Fibroblast of mammary gland (primary cell): ENCODE measurements at places on chromosomes 7 and 10.
A peak's percentile ranks its signal among the peaks of the same experiment; 100 is the strongest.

DNA sequence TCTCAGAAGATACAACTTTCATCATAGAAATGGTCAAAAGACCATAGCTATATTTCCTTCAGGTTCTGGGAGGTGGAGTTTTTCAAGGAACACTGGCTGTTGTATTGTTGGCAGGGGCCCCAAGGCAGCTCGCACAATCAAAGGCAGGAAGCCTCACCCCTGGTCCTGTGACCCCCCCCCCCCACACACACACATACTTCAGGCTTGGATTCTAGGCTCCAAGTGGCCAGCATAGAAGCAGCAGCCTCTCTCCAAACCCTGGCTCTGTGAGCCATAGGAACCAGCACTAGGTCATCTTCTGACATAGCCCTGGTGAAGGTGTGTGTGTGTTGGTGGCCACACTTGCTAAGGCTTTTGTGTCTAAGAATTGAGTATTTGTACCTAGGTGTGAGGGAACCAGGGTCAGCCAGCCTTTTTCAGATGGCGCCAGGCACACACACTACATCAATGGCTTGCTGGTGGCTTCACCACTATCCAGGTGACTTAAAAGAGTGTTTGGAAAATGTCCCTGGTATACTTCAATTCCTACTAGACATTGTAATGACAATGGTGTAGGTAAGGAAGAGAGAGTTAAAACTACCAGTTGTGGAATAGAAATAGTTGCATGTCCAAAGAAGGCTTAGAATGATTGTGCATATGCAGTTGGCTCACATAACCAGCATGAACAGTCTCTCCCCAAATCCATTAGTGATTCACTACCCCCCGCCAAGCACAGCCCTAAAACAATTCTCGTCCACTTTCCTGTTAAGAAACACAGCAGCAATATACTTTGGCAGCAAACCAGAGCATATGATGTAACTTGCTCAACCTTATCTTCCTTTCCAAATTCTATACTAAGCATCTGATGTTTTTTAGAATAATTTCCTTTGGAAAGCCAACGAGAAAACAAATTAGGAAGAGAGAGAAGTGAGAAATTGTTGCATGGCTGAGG lies 91.3 kb downstream of the AVL9 start:
- DNase-seq: peak; percentile 97

GRCh38 chr10:79322616-79323543 lies 24.4 kb upstream of the PPIF start:
- peak; percentile 83 for DNase-seq

GRCh38 chr10:127687548-127687947 lies 49.4 kb upstream of the FOXI2 start:
- no peak for DNase-seq

- DNase-seq: no peak
These were observed 197.1 kb downstream of the ADAM12 start for GRCh38 chr10:126191192-126191591.

DNA sequence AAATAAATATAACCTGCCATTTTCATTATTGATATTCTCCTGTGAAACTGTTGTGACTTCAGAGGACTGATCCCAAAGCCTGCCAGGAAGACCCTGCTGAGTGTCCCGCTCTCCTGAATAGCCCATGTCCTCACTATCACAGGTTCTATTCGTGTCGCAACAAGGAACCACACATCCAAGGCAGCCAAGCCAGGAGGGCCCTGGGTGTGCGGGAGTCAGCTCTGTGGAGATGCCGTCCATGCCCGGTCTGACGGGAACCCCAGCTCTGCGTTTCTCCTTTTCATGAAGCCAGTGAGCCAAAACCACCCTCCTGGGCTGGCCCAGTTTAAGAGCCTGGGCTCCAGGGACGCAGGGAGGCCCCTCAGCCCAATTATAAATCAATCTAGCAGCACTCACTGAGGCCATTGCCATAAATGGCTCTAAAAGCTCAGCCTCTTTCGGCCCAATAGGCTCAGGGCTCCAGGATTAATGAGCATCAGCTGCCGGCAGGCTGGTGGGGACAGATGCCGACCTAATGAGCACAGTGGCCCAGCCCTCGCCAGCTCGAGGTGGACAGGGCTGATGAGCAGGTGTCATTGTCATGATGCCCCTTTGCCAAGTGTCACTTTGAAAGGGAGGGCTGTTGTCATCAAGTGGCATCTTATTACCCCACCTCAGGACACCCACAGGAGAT lies 177.9 kb downstream of the PLXNA4 start:
- DNase-seq: no peak

GRCh38 chr10:110574420-110574819 lies 6.9 kb downstream of the SMC3 start:
- no peak for DNase-seq

DNA sequence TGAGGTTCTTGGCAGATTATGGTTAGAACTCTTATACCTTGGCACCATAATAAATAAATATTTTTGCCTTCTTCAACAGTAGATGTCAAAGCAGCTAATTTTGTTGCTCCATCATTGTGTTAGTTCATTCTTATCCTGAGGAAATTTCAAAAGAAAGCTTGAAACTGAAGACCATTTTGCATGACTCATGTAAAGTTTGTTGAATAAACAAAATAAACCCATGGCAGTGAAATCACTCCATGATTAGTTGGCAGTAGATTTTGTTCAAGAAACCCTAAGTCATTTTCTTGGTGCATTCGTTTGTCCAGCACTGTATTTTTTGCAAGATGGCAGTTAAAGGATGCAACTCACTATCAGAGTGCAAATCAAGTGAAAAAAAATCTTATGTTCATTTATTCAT lies 91.6 kb downstream of the HECW1 start:
- peak; percentile 84 for DNase-seq

- peak; percentile 94 for DNase-seq
These were observed 230.5 kb upstream of the AUTS2 start for GRCh38 chr7:69367780-69368179.

GRCh38 chr10:4061441-4061951 lies 276.5 kb upstream of the KLF6 start:
- peak; percentile 47 for DNase-seq

DNA sequence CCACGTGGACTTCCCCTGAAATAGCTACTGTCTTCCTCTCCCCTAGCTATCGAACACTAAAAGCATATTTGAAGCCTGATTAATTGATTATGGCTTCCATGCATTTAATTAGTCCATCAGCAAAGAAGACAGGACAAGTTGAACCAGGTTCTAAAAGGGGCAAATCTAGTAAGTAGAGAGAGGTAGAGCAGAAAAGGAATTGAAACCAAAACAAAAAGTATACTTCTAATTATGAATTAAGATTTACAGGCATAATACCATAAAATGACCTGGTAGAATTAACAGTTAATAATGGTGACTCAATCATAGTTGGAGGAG lies 393 bp upstream of the DNAJC1 start:
- DNase-seq: no peak

DNA sequence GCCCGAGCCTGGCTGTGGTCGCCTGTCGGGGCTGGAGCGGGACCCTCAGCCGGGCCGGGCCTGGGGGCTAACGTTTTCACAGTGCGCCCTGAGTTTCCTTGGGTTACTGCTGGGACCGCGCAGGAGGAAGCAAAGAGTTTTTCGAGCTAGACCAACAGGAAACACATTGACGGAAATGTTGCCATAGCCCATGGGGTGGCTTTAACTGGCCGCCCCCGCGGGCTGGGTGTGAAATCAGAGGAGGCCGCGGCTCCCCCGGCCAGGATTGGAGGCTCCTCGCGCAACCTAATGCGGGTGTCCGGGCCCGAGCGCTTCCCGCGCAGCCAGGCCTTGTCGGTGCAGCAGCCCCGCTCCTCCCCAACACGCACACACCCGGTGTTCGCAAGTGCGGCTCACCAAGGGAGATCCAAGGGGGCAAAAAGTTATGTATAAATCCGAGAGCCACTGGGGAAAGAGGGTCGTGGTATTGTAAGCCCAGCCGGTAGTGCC lies 1.9 kb downstream of the HHEX start:
- DNase-seq: no peak

DNA sequence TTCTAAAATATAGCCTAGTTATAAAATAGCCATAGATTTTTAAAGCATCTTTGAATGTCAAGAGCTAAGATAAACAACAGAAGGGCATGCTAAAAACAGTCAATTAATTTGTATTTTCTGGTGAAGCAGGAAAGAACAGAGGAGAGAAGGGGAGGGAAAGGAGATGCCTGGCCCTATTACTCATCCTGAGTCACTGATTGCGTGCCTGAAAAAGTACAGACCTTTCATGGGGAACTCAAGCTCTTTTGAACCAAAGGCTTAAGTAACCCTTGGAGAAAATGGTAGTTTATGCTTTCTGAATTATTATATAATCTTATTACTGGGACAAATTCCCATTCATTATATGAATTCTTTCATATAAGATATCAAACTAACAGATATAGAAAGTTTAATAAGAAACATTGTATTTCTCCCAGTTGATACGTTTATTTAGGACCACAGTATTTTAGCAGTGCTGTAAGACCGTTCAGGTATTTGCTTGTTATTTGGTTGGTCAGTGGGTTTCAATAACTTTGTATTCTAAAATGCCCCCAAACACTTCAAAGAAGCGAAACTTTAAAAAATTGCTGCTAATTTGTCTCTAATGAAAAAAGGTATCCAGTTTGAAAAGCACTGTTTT lies 151.3 kb downstream of the HGF start:
- peak; percentile 97 for DNase-seq

GRCh38 chr7:116169060-116169459 lies 41.3 kb upstream of the TES start:
- DNase-seq: peak; percentile 59

GRCh38 chr7:24619978-24620377 lies 46.7 kb downstream of the PALS2 start:
- DNase-seq: no peak

- peak; percentile 89 for DNase-seq
These were observed 20.6 kb upstream of the WASL start for GRCh38 chr7:123769371-123769770.

GRCh38 chr10:14219411-14219810 lies 111.3 kb downstream of the FRMD4A start:
- DNase-seq: no peak

GRCh38 chr7:116630932-116631671 lies 40.9 kb upstream of the MET start:
- DNase-seq: peak; percentile 94

DNA sequence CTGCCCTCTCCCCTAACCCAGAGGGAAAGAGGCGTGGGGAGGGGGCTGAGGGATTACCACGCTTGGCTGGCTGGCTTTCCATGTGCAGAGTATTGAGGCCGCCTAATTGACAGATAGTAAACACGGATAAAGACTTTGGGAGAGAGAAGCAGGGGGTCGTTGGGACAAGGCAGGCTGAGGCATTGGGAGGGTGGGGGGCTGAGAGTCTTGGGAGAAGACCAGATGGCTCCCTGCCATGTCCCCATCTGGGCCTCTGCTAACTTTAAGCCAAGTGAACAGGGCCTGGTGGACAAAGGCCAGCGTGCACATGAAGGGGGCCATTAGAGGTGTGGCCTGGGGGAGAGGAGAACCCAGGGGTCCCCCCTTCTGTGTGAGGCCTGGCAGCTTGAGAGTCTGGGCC lies 55.4 kb upstream of the MXI1 start:
- no peak for DNase-seq

GRCh38 chr7:30755384-30756154 lies 3.6 kb downstream of the INMT start:
- DNase-seq: no peak

DNA sequence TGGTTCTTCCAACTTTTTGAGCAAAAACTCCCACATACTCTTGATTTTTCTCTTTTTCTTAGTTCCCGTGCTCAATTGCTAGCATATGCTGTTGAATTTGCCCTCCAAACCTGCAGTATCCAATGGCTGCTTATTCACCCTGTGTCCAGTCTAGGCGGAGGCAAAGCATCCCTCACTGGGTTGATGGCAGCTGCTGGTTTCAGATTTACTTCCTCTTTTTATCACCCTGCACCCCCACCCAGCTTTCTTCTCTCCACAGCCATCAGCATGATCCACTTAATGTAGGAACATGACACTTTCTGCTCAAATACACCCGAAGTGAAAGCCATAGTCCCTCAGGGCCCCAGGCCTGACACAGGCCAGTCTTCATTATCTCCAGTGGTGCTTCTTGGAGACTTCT lies 87.6 kb upstream of the ADARB2 start:
- DNase-seq: no peak

GRCh38 chr10:11116361-11116760 lies 98.7 kb downstream of the CELF2 start:
- DNase-seq: no peak

DNA sequence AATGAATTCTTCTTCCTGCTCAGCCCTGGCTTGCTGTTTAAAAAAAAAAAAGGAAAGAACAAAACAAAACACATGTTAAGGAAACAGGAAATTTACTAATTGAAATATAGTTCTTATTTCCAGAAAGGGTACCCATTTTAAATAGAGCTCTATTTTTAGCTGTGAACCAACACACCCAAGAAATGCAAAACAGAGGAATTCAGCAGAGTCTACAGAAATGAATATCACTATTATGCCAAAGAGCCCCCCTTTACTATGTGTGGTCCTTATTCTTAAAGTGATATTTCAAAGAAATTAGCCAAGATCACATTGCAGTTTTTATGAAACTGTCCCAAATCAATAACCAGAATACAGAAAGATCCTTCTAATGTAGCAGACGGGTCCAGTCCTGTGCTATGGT lies 53.7 kb downstream of the CCDC6 start:
- DNase-seq: no peak

- no peak for DNase-seq
These were observed 55.3 kb downstream of the TCAF1 start for GRCh38 chr7:143846692-143847091.

DNA sequence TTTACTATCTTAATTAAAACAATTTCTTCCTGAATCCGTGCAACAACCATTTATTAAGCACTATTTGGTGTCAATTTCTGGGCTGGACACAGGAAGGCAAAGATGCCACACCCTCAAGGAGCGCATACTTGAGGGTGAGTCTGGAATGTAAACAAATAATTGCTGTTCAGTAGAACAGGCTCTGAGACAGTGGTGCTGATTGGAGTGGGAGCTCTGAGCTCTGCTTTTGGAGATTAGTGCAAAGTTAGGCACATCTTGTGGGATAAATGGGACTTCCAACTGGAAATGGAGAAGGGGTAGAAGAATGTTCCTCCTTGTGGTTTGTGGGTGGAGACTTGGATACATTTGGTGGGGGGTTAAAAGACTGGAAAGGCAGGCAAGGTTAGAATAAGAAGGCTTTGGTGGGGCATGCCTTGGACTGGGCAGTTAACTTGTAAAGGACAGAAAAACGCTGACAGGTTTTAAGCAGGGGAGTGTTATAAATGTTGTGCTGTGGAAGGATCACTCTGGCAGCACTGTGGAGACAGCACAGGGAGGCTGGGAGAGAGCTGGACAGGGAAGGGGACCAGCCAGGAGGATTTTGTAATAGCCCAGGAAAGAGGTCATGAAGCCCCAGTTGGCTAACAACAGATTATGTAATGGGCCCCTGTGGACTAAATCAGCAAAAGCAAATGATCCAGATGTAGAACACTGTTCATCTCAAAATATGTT lies 80.7 kb downstream of the ZNF365 start:
- peak; percentile 57 for DNase-seq

- peak; percentile 37 for DNase-seq
These were observed 274.3 kb upstream of the NEBL start for GRCh38 chr10:21171197-21171935.

DNA sequence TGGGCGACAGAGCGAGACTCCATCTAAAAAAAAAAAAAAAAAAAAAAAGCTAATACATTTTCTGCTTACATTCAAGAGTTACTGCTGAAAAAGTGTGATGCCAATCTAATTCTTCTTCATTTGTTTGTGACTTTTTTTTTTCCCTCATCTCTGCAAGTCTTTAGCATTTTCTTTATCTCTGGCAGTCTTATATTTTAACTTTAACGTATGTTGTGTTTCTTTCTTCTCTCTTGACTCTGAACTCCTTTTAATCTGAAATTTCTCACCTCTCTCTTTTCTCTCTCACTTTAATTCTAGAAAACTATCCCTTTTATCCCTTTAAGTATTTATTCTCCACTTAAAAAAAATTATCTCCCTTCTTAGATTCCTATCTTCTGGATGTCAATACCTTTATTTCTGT lies 146.5 kb downstream of the JMJD1C start:
- no peak for DNase-seq
